ENCODE measurements at places on chromosomes 2 and 18.

GRCh38 chr2:172888714-172889669, 153.3 kb downstream of the RAPGEF4 start:
- DNase-seq, result no peak

GRCh38 chr2:107553539-107553938, 273.2 kb upstream of the RGPD4 start:
- DNase-seq, result no peak

DNA sequence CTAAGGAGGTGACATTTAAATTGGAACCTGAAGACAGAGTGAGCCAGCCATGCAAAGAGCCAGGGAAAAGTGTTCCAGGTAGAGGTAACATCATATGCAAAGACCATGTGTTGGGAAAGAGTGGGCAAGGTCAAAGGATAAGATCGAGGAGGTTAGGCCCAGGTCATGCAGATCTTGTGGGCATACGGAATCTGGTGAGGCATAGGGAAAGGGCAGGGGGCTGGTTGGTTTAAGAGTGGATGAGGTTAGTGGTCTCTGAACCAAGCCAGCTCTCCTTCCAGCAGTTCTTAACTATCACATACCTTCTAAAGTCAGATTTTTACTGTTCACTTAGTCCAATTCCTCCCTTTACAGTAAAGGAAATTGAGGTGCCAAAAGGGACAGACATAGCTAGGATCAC, 3.0 kb downstream of the ANKRD53 start:
- DNase-seq, result no peak

- no peak for DNase-seq
Observed at GRCh38 chr2:190879474-190880377, 895 bp upstream of the GLS start.

DNA sequence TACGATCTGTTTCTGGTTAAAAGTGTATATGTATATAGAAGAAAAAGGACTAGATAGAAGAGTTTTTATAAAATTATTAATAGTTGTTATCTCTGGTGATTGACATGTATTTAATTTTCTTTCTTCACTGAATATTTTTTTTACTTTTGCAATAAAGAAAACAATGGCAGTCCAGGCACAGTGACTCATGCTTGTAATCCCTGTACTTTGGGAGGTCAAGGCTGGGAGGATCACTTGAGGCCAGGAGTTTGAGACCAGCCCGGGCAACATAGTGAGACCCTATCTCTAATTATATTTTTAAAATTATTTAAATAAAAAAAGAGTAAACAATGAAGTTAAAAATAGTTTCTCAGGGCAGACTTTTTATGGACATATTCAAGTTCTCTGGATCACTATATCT, 114.7 kb downstream of the FAM117B start:
- DNase-seq, result no peak

- no peak for DNase-seq
Observed at GRCh38 chr2:205646680-205647079, 35.6 kb upstream of the NRP2 start.
